Right cardiac atrium (tissue), 5 donors: ENCODE measurements at places on chromosomes 2 and 18. TPM values are rescaled to one million over a fixed set of nuclear protein-coding genes. Genes with fewer than 3 reads are reported as not detected.
A peak's percentile ranks its signal among the peaks of the same experiment; 100 is the strongest.

DNA sequence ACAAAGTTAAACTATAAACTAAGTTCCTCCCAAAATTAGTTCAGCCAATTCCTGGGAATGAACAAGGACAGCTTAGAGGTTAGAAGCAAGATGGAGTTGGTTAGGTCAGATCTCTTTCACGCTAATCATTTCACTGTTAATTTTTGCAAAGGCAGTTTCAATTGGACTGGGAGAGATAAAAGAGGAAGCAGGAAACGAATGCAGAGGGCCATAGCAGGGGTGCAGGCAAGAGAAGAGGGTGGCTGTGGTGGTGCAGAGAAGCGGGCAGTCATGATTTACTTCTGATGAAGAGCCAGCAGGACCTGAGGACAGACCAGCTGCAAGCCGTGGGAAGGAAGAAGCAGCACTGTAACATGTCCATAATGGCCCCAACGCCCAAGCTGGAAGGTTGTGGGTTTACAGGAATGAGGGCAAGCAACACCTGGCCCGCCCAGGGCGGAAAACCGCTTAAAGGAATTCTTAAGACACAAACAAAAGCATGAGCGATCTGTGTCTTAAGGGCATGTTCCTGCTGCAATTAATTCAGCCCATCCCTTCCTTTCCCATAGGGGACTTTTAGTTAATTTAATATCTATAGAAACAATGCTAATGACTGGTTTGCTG lies 4.1 kb upstream of the RMP24 start:
- no peak for DNase-seq

- no peak for DNase-seq
These were observed 62.0 kb downstream of the MAP3K20 start for GRCh38 chr2:173137610-173138009.

DNA sequence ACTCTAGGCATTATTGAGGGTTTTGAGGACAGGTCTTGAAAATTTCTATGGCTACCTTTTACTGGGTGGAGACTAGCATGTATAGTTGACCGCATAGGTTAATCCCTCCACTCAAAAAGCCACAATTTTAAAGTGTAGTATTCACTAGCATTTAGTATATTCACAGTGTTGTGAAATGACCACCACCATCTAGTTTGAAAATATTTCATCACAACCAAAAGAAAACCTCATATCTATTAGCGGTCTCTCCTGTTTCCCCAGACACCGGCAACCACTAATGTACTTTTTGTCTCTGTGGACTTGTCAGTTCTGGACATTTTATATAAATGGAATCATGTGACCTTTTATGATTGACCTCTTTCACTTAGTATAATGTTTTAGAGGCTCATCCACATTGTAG lies 53.9 kb downstream of the MSH2 start:
- DNase-seq = no peak

DNA sequence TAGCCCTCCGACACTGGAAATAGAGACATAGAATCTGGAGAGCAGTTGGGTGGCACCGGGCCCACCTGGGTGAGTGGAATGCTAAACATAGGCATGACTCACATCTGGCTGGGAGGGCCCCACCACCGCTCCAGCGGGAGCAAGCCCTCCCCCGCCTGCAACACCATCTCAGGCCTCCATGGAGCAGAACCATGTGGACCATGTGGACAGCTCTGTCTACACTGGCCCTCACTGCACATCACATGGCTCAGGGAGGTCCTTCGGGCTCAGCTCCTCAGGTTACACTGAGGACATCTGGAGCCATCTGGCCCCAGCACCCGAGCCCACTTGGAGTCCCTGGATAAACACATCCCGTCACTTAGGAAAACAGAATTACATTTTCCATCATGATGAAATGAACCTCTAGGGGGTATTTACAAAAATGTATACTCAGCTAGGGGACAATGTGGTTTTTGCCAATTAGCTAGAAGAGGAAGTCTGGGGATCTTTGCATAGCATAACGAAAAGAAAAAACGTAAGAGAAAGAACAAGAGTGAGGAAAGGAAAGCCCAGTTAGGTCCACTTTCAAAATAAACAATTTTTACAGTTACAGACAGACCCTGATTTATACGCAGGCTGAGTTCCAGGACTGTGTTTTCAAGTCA lies 30.7 kb upstream of the MLPH start:
- peak; percentile 85 for DNase-seq

DNA sequence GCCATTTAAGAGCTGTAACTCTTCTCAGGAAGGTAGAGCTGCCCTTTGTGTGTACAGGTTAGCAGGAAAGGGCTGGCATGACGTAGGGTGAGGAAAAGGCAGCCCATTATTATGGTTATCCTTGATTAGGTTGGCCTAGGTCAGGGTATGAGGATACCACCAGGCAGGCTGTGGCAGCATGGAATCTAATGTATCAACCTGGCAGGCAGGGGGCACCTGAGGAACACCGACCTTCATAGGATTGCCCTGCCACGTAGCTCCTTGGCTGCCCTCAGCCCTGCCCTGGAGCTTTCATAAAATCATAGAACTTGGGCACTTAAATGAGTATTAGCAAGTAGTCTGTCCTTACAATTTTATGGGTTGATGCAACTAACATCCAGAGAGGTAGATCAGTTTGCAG lies 261.6 kb downstream of the LTBP1 start:
- no peak for DNase-seq

GRCh38 chr18:42640160-42640559 lies 475.3 kb downstream of the RIT2 start:
- no peak for DNase-seq

DNA sequence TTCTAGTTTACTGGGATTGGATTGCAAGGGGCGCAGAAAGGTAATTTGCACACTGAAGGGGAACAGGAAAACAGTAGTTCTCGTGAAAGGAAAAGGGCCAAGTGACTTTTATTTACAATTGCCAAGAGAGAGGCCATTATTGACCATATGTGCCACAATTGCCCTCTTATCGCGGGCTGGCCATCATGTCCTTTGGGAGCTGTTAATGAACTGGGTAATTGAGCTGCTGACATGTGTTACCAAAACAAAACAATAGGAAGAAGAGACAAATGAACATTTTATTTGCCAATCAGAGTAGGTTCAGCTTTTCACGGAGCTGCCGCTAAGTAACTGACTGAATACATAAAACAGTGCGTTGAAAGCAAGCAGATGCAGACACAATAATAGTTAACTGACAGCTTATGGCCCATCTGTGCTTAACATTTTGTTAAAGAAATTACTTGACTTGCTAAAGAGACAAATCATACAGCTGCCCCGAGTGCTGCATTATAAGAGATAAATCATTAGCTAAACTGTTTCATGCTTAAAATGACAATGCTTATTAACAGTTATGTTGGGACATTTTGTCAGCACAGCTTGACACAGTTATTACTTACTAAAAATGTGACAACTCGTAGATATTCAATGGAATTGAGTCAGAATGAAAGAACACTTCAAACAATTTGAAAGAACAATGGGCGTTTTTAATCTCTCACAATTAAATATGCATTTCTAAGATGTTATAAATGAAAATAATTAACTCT lies 57.5 kb downstream of the PAX3 start:
- no peak for DNase-seq

- DNase-seq = no peak
These were observed 38.0 kb downstream of the SCTR start for GRCh38 chr2:119486196-119486827.

DNA sequence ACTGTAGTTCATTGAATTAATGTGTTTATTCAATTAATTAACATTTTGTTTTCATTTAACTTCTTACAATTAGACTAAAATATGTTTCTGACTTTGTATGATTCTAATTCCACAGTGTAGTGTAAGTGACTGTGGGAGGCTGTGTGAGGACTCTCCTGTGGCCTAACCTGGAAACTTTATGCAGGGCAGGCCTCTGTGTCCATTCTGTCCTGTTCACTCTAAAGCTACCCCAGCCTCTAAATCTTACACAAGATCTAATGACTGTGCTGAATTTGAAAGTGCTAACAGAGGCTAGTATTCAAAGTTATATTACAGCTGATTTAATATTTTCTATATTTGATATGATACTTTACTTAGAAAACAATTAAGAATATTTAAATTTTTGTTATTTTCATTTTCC lies 270.5 kb upstream of the CDH19 start:
- no peak for DNase-seq

DNA sequence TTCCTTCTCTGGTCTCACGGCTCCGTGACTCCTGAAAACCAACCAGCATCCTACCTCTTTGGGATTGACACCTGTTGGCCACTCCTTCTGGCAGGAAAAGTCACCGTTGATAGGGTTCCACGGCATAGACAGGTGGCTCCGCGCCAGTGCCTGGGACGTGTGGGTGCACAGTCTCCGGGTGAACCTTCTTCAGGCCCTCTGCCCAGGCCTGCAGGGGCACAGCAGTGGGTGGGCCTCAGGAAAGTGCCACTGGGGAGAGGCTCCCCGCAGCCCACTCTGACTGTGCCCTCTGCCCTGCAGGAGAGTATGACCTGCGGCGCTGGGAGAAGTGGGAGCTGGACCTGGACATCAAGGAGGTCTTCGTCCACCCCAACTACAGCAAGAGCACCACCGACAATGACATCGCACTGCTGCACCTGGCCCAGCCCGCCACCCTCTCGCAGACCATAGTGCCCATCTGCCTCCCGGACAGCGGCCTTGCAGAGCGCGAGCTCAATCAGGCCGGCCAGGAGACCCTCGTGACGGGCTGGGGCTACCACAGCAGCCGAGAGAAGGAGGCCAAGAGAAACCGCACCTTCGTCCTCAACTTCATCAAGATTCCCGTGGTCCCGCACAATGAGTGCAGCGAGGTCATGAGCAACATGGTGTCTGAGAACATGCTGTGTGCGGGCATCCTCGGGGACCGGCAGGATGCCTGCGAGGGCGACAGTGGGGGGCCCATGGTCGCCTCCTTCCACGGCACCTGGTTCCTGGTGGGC lies 10.0 kb downstream of the PROC start:
- DNase-seq = no peak

DNA sequence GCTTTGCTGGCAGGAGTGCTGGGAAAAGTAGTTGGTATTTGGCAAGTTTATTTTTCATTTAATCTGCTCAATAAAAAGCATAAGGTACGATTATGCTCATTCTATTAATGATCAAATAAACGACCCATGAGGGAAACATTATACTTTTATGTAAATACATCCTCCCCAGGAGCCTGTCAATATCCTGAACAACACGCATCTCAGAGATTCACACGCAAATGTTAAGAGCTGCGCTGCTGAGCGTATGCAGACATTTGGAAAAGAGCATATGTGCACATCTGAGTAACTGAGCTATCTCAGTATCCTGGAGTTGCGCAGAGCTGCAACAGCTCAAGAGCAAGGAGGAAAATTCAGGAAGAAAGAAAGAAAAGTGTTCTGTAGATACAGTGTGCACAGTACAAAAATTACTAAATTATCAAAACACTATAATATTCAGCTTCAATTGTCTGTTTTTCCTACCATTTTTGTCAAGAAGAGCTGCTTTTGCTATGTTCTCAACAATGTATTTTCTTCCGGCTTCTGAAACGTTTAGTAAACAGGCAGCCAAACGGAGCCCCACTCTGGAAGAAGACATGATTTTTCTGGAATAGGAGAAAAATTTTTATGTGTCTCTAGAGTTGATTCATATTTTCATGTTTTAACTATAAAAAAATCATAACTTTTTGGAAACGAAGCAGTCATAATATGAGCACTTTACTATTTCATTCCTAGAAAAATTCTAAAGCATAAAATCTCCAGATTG lies 2.4 kb downstream of the FTCDNL1 start:
- DNase-seq = no peak

DNA sequence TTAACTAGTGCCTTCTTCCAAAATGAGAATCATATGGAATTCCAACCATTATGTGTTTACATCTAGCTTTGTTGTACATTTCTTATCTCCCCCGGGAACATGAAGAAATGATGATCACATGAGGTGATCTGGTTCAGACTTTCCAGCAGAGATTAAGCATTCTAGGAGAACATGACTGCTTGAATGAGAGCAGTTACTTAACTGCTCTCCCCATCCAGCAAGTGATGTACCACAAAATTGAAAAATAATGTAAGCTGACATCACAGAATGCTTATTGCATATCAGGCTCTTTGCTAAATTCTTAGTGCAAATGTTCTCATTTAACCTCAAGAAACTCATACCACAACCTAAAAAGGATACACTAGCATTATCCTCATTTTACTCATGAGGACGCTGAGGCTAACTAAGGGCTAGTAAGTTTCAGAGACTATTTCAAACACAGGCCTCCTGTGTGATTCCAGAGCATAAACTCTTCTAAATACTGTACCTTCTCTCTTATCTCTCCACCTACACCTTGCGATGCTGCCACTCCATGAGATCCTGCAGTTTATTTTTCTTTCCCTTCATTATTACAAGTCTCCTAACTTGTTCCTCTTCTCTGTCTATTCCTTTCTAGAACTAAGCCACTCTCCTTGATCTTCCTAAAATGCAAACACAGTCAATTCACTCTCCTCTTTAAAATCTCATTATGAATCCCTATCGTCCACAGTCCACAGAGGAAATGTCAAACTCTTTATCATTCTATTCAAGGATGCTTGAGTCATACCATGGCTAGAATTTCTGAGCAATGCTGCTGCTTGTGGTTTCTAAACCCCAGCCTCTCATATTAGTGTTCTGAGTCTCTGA lies 1224.8 kb upstream of the ZEB2 start:
- no peak for DNase-seq

GRCh38 chr2:75303227-75303626 lies 103.9 kb upstream of the TACR1 start:
- no peak for DNase-seq

DNA sequence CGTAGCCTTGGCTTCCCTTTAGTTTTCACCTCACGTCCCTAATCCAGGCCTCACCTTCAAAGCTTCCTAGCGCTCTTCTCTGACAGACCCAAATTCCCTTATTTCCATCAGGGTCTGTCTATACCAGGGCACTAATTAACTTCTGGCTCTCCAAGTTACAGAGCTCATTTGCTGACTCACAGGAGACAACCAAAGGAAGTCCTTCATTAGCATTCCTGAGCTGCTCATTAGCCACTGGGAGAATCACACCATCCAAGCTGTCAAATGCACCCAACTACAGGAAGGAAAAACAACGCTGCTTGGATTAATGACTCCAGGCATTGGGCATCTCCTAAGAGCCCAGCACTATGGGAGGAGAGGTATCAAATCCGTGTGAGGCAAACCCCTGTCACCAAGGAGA lies 109.8 kb upstream of the ALK start:
- no peak for DNase-seq

- no peak for DNase-seq
These were observed 8.1 kb upstream of the WIPF1 start for GRCh38 chr2:174605687-174606086.

Gene ALPI
- polyA plus RNA-seq = not detected

Gene SCN7A
- polyA plus RNA-seq = 9.4 TPM

Gene LHCGR
- 0.07 TPM for polyA plus RNA-seq

Gene MAP3K19
- polyA plus RNA-seq = not detected
